ENCODE measurements at places on chromosomes 2 and 18.

GRCh38 chr18:45522371-45522770, 92.9 kb upstream of the SLC14A2 start:
- H3K4me3 ChIP-seq: no peak overlapping the region
- H3K36me3 ChIP-seq: no peaks in the 10 kb centered on the region
- DNase-seq: no peak
- no peaks in the 10 kb centered on the region for H3K4me1 ChIP-seq

- no peak overlapping the region for H3K27ac ChIP-seq
- H3K27me3 ChIP-seq: no peaks in the 10 kb centered on the region
- no peak for DNase-seq
- no peaks in the 10 kb centered on the region for H3K36me3 ChIP-seq
- H3K4me1 ChIP-seq: no peaks in the 10 kb centered on the region
- H3K4me3 ChIP-seq: no peak overlapping the region
These were observed 56.6 kb downstream of the SP100 start for GRCh38 chr2:230472621-230473018.

DNA sequence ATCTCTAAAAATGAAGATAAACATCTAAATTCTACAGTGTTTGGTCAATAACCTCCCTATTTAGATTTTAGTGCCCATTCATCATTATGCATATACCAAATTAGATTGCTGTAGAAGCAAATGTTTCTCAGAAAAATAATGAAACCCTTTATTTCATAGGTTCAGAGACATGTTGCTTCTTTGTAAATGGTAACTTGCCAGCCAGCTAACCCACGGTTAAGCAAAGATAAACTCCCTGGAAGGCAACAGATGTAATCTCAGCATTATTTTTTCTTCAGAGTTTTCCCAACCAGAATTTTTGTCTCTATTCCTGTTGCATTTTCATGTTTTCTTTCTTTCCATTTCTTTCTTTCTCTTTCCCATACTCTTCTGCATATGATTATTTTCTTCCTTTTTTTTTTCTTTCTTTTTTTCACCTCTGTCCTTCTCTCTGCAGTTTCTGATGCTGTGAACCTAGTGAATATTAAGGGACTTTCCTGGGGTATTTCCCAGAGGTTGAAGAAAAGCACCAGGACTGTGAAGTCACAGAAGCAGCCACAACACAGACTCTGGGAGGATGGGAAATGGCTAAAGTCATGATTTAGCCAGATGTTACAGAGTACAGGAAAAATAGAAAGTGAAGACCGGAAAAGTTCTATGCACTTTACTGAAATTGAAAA, 50.0 kb upstream of the DSG1 start:
- no peaks in the 10 kb centered on the region for H3K27me3 ChIP-seq
- no peaks in the 10 kb centered on the region for H3K36me3 ChIP-seq
- DNase-seq: no peak
- no peak overlapping the region for H3K4me3 ChIP-seq
- H3K27ac ChIP-seq: no peak overlapping the region
- H3K4me1 ChIP-seq: no peaks in the 10 kb centered on the region

DNA sequence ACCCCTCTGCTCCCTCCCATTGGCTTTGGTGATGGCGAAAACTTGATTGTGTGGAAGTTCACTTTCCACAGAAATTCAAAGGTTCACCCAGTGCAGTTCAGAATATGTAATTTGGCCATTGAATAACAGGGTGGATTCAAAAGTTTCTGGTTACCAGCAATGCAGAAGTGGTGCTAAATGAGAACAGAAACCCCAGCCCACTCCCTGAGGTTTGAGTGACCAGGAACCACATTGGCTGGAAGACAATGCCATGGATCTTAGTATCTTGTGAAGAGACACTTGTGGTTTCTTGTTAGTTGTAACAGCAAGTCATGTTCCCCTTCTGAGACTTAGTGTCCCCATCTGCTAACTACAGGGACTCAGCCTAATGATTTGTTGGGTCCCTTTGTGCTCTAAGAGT, 49.8 kb downstream of the QPCT start:
- H3K4me3 ChIP-seq: no peak overlapping the region
- H3K4me1 ChIP-seq: peaks cover 10% of the 10 kb centered on the region
- peaks cover 2% of the 10 kb centered on the region for H3K36me3 ChIP-seq
- no peak for DNase-seq

GRCh38 chr18:39596891-39597290, 2031.3 kb upstream of the CELF4 start:
- no peaks in the 10 kb centered on the region for H3K27me3 ChIP-seq
- no peak for DNase-seq
- H3K36me3 ChIP-seq: peaks cover 8% of the 10 kb centered on the region
- H3K4me3 ChIP-seq: no peak overlapping the region
- peaks cover 5% of the 10 kb centered on the region for H3K4me1 ChIP-seq

DNA sequence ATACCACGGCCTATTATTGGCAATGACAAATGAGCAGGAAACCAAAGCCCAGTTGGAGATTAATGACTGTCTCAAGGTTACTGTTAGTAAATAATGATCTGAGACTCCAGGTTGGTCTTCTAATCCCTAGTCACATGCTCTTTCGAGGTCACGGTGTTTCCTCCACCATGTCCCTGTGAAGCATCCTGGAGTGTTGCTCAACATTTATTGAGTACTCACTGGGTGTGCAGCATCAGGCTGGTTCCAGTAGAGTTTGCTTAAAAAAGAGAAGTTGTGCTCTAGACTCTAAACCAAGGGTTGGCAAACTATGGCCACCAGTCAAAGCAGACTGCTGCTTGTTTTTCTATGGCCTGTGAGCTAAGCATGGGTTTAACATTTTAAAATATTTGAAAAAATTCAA, 263.8 kb upstream of the ATP5MC3 start:
- H3K36me3 ChIP-seq: no peaks in the 10 kb centered on the region
- no peaks in the 10 kb centered on the region for H3K4me1 ChIP-seq
- H3K27me3 ChIP-seq: no peaks in the 10 kb centered on the region
- DNase-seq: no peak
- no peak overlapping the region for H3K27ac ChIP-seq
